ENCODE measurements at places on chromosomes 16 and 17.

- peak; percentile 17 for DNase-seq
Observed at GRCh38 chr16:82653550-82654511, 27.1 kb downstream of the CDH13 start.

DNA sequence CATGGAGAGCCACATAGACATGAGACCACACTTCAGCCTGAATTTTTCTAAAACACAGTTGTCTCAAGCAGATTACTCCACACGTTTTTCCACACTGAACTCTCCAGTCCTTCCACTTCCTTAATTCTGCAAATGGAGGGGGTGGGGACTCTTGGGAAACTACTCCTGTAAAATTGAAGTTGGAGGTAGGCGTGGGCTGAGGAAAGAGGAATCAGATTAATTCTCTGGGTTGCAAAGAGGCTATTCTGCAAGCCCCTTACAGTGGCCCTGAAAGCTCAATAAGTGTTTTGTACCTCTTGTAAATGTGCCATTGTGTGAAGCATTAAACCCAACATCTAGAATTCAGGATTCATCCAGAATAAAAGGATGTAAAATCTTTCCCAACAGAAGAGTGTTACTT lies 9.6 kb downstream of the MARVELD3 start:
- DNase-seq, result no peak

GRCh38 chr17:81414756-81415516 lies 19.7 kb downstream of the BAHCC1 start:
- DNase-seq, result no peak

DNA sequence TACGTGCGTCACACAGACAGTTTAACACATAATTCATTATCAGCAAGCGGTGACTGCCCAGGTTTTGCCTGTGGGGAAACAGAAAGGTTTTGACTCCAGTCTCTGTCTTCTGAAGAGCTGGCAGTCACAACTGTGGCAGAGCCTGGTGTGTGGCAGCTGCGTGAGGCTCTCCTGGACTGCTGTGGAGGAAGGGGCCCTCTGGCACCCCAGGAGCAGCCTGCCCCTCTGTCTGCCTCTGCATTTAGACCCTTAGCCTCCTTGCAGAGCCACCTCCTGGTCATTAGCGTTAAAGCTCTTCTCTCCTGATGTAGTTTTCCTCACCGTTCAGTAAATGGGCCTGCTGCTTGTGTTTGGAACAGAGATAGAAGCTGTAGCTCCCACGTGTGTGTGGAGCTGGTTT lies 10.9 kb downstream of the RAB40C start:
- DNase-seq, result no peak

DNA sequence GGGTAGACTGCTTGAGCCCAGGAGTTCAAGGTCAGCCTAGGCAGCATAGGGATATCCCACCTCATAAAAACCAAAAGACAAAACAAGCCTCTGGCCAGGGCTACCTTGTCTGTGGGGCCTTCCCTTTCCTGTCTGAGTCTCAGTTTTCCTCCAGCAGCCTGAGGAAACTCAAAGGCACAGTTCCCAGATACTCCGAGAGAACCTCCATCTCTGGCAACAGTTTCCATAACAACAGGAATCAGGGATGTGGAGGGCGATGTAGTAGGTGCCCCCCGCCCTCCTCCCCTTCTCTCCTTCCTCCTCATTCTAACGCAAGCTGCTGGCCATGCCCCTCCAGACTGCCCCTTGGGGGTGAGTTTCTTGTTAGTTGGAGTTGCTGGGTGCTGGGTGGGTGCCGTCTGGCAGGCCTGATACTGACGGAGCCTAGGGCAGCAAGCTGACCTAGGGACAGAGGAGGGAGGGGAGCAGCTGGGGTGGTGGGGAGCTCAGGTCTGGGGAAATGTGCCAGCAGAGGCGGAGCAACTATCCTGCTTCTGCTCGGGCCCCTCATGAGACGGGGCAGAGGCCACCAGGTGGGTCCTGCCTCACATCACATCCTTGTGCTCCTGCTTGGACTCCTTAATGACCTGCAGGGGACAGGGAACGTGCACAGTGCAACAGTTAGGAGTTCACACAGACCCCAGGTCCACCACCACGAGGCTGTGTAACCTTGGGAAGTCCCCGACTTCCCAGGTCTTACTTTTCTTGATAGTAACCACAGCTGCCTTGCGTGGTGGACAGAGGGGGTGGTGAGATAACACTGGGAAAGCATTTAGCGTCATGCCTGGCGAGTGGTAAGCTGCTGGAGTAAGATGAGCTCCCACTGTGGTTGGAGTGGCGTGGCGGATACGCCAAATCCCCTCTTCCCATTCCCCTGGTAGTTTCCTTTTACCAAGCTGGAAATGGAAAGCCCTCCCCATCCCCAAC lies 7.8 kb upstream of the EFTUD2 start:
- DNase-seq, result no peak

DNA sequence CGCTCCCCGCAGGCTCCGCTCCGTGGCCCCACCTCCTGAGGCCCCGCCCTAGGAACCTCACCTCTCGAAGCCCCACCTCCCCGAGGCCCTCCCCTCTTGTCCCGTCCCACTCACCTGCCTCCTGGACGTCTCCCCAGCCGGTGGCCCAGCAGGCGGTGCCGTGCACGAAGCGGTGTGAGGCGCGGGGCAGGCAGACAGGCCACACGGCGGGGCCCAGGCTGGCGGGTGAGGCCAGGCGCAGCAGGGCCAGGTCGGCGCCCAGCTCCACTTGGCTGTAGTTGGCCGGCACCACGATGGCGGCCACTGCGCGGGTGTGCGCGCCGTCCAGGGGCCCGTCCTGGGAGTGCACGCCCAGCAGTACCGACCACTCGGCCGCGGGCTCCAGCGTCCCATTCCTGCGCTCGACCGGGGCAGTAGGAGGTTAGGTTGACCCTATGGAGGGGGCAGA lies 1.6 kb downstream of the PRSS36 start:
- DNase-seq, result no peak

Data from activated CD4-positive, alpha-beta T cell treated with anti-CD3 and anti-CD28 coated beads, Interleukin-2, amount 50 U/mL, for 4 hours (primary cell).